ENCODE measurements at places on chromosomes 4 and X.

DNA sequence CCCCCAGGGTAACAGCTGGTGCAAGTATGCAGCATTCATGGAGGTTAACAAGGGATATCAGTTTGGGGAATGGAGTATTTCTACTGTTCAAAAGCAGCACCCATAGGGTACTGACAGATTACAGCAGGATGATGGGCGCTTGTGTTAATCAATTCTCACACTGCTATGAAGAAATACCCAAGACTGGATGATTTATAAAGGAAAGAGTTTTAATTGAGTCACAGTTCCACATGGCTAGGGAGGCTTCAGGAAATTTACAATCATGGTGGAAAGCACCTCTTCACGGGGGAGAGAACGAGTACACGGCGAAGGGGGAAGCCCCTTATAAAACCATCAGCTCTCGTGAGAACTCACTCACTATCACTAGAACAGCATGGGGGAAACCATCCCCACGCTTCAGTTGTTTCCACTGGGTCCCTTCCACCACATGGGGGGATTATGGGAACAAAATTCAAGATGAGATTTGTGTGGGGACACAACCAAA is 64.1 kb downstream of the TNIP2 start:
- DNase-seq = no peak

DNA sequence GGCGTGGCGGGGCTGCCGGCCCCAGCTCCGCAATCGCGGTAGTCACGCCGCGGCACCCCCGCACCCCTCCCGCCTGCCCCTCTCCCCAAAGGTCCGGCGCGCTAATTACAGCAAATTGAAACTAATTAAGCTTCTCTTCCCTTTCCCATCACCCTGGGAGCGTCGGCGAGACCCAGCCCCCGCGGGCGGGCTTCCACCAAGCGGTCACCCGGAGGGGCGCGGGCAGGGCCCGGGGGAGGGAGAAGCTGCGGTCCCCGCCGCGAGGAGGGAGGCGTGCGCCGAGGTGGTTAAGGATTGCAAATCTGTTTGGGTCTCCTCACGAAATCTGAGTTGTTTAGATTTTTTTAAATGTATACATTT is 13.1 kb downstream of the ARX start:
- no peak for DNase-seq

GRCh38 chrX:130741584-130741983 is 161.4 kb downstream of the ENOX2 start:
- no peak for DNase-seq

GRCh38 chr4:144687466-144687865 is 41.5 kb downstream of the HHIP start:
- DNase-seq = no peak

- no peak for DNase-seq
Observed at GRCh38 chrX:21721195-21721594, 36.7 kb downstream of the SMPX start.

GRCh38 chrX:1323315-1323714 is 13.3 kb upstream of the IL3RA start:
- DNase-seq = no peak

DNA sequence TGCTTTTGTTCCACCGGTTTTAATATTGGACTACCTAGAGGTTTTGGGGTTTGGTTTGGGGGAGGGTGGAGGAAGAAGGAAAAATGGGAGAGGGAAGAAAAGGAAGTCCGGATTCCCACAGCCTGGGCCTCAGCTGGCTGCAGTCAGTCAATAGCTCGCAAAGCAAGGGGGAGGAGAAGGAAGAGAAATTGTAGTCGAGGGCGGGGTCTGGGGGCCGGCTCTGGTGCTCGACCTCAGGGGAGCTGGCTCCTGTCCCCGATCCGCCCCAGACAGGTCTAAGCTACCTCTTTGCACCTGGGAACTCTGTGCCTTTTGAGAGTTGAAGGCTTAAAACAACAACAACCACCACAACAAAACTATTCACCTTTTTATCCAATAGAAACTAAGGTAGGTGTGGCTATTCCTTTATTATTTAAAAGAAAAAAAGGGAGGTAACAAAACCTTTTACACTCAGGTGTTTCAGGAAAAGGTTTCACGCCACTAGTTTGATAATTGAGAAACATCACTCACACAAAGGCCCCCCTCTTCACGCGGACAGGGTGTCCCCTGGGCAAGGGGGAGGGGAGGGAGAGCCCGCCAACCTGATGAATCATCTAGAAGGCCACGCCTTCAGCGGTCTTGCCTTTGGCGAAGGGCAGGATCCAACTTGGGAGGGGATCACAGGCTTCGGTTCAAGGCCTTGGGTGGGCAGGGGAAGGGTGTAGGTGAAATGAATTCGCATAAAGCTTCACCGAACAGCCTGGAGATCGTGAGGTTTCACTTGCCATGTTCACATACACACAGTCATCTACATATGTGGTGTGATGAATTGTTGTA is 1.6 kb upstream of the LNX1 start:
- no peak for DNase-seq

DNA sequence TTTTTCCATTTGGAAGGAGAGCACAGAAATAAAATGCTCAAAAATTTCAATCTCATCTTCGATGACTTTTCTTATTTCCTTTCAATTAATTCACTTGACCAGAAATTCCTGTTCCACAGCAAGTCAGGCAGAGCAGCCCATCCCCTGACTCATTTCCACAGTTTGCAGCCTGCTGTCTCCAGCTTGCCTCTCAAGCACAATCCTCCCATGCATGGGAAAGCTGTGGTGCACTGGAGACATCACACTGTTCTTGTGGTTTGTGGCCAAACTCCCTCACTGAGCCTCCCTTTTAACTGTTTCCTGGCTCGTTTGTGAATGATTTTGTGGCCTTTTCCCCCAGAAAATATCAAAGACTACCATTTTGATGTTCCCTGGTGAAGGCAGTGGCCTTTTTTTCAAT is 114.0 kb upstream of the ENPEP start:
- no peak for DNase-seq

DNA sequence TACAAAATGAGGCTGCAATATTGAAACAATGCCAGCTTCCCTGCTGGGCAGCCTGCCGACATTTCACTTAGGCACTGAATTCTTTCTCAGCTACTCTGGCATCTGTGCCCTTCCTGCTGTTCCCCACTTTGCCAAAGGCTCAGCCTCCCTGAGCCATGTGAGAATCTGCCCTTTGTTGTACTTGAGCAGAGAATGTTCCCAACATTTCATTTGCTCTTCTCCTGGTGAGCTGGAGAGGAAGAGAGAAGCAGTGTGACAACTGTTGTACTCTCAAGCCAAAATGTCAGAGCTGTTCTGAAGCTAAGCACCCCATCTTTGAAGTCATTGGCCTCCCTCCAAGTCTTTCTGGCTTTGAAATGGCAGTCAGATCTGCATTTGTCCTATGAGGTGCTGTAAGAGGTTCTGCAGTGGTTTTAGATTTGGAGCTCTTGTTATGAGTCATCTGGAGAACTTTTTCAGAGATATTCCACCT is 32.5 kb downstream of the LANCL3 start:
- DNase-seq = no peak

GRCh38 chr4:145345401-145345800 is 136.3 kb upstream of the SMAD1 start:
- no peak for DNase-seq

GRCh38 chrX:13013363-13014110 is 30.9 kb downstream of the FAM9C start:
- no peak for DNase-seq

GRCh38 chrX:136447968-136448367 is 39.8 kb upstream of the BRS3 start:
- no peak for DNase-seq

GRCh38 chr4:105596684-105597083 is 44.3 kb downstream of the ARHGEF38 start:
- DNase-seq = no peak

GRCh38 chrX:96455078-96455477 is 229.6 kb upstream of the DIAPH2 start:
- no peak for DNase-seq

- no peak for DNase-seq
Observed at GRCh38 chr4:142406917-142407501, 439.1 kb downstream of the INPP4B start.

- DNase-seq = no peak
Observed at GRCh38 chr4:7027284-7027683, 15.9 kb upstream of the TADA2B start.

DNA sequence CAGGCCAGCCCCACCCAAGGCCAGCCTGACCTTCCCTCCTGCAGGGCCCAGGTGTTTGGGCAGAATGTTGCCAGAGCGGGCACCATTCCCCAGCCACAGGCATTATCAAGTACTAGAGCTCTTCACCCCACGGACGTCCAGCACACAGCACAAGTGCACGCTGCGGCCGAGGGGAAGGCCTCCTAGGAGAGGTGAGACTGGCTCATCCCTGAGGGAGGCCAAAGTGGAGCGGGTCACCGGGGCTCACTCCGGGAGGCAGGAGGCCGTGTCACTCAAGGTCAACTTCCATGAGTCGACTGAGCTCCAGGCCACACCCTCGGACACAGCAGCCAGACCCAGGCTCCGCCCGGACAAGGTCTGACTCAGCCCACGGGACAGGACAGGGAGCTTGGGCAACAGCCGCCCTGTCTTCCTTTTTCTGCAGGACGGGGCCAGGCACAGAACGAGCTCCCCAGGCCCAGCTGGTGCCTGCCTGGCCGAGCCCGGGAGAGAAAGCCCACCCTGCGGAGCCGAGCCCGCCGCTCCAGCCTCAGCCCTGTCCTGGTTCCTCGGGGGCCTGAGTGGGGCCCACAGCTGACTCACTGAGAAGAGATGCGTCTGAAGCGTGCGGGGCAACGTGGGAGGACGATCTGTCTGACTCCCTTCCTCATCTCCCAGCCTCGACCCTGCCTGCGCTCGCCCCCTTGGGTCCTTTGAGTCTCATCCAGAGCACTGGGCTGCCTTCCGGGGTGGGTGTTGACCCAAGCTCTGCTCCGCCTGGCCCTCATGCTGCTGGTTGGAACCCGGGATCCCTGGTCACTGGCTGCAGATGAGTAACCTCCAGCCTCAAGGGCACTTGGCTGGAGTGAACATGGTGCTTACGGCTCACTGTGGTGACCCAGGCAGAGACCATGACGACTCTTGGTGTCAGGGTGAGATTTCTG is 1.6 kb downstream of the SLC49A3 start:
- DNase-seq = no peak

- DNase-seq = no peak
Observed at GRCh38 chr4:38314663-38315062, 349.3 kb upstream of the KLF3 start.

- no peak for DNase-seq
Observed at GRCh38 chr4:127995776-127996175, 30.6 kb downstream of the ABHD18 start.

DNA sequence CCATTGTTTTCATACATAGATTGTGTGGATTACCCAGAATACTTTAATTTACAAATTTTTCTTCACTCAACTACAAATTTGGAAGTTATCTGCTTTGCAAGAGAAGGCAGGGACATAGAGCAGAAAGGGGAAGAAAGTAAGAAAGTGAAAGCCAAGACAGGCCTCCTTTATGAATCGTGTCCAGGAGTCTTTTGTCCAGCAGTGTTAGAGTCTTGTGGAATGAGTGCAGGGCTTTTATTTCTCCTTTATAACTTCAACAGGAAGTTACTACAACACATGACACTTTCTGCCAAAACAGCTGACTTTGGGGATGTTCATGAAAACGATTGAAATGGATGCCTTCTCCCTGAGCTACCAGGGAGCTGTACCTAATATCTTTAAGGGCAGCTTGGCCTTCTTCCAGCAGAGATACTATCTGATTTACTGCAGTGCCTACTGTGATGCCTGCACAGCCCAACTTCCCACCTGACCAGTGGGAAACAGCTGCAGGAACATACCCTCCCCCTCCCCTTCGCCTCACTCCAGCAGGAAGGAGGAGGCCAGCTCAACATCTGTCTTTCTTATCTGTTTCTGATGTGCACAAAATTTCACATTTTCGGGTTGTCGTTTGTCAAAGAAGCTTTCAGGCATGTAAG is 557.7 kb upstream of the SLIT2 start:
- DNase-seq = no peak

- no peak for DNase-seq
Observed at GRCh38 chrX:54826598-54826997, 19.1 kb downstream of the MAGED2 start.

GRCh38 chr4:67558493-67558892 is at the start of gene STAP1:
TSS of gene STAP1 (plus strand) at chr4:67558727. CDS start at chr4:67558810, 83 bp downstream.
- DNase-seq = peak; percentile 5

DNA sequence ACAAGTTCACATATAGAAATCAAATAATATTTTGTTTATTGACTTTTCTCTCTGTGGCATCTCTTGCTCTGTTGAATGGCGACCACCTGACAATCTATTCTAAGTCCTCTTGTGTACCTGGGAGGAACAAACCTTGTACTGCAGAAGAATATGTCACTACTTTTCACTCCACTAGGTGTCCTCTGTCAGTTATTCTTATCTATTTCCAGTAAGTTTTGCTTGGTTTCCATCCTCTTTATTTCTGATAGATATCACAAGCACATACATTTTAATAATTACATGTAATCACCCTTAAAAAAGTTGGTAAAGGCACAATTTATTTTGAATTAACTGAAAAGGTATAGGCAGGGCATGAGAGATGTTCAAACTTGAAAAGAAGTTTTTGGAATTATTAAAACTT is 238.4 kb downstream of the SNCA start:
- DNase-seq = no peak

DNA sequence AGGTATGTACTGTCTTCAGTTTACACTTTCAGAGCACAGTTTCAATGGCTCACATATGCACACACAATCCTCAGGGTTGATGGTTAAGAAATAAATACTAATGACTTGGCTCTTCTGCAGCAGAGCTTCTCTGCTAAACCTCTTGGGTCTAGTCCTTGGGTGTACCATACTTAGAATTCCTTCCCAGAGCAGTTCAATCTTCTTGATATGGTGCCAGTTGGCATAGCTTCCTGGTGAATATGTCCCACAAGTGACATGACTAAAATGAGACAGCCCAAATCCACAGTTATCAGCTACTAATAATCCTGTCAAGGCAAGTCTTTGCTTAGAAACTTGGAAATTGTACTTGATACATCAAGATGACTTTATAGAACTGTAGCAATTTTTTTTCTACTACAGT is 654.4 kb downstream of the IQCM start:
- DNase-seq = no peak

- no peak for DNase-seq
Observed at GRCh38 chr4:127124919-127125318, 507.8 kb upstream of the INTU start.

GRCh38 chrX:39886282-39886681 is 211.5 kb downstream of the BCOR start:
- no peak for DNase-seq

DNA sequence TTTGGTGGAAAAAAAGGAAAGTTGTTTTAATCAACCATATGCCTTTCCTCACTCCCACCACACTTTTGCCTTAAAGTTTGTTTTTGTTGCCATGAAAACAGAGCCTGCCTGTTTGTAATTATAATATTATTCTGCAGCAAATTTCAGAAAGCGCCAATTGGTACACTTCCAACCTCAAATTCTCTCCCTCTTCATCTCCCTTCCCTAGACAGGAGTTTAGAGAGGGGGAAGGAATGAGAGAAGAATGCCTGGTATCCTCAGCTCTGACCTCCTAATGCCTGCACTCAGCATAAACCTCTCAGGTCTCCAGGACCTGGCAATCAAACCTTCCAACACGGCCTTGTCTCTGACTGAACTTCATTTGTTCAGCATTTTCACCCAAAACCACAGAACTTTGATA is 138.4 kb upstream of the HCCS start:
- DNase-seq = no peak

GRCh38 chr4:146099585-146099984 is 75.9 kb upstream of the LSM6 start:
- no peak for DNase-seq

All from stimulated activated CD8-positive, alpha-beta memory T cell treated with anti-CD3 and anti-CD28 coated beads, Interleukin-15, amount 100 ng/mL, for 4 hours (primary cell).